ENCODE measurements at places on chromosomes 5 and 9.

GRCh38 chr9:86854898-86855523 is 92.3 kb downstream of the GAS1 start:
- DNase-seq: peak; percentile 90

DNA sequence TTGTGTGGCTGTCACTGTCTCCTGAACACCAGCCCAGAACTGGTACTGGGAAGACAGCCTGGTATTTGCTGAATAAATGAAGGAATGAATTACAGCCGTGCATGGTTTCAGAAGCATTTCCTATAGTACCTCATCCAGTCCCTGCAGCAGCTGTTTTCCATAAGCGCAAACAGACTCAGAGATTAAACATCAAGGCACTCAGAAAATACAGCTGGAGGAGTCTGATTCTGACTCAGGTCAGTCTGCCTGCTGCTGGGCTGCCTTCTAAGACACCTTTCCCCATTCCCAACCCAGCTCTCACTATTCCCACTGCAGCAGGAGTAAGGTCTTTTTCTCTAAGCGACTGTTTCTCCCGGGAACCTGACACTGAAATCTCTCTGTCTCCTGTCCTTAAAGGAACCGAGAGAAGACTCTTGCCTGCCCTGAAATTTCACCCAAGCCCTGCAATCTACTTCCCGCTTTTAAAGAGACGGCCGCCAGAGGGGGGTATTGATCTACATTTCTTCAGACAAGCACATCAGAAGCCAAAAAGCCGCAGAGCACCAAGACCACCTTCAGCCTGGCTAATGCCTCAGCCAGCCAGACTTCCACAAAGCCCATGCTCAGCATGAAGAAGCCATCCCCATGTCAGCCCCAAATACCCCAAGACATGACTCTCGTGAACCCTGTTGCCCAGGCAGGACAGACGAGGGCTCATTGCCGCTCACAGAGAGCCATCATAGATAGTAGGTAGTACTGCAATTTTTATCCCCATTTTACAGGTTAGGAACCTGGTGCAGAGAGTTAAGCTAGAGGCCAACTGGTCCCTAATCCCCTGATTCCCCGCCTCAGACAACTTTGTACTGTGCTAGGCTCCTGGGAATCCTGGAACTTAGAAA is 5.4 kb upstream of the FOXI1 start:
- DNase-seq: peak; percentile 74

DNA sequence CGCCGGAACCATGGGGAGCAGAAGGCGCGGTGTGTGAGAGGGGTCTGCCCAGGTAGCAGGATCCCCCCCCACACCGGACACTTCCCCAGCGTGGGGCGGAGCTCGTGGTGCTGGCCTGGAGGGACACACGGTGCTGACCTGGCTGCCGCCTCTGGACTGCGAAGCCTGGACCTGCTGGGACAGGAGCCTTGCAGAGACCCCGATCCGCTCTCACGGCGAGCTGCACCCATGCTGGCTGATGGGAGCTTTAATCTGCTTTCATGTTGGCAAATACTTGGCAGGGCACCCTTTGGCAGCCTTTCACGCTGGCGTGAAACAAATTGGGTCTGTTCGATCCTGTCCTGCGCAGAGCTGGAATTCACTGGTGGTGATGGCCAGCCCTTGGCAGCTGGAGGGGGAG is 7.4 kb downstream of the NKD2 start:
- DNase-seq: no peak

GRCh38 chr9:20309124-20309523 is 313.2 kb downstream of the MLLT3 start:
- DNase-seq: peak; percentile 47

GRCh38 chr5:116472274-116472673 is 102.3 kb downstream of the SEMA6A start:
- DNase-seq: no peak

DNA sequence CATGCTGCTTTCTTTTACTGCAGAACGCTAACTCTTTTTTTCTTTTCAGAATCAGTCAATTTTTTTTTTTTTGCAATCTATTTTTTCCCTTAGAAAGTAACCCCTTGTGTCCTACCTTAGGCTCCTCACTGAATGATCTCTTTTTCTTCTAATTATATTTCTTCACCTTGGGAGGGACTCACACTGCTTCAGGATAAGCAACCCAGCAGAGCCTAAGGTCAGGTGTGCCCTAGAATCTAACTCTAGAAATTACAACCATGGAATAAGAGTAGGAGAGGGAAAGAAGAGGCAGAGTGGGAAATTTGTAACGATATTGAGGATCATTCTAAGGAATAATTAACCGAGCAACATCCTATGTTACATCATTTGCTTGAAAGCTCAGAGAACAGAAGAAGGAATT is 564.0 kb upstream of the MEF2C start:
- DNase-seq: no peak

GRCh38 chr5:130893006-130893405 is 272.1 kb downstream of the HINT1 start:
- no peak for DNase-seq

DNA sequence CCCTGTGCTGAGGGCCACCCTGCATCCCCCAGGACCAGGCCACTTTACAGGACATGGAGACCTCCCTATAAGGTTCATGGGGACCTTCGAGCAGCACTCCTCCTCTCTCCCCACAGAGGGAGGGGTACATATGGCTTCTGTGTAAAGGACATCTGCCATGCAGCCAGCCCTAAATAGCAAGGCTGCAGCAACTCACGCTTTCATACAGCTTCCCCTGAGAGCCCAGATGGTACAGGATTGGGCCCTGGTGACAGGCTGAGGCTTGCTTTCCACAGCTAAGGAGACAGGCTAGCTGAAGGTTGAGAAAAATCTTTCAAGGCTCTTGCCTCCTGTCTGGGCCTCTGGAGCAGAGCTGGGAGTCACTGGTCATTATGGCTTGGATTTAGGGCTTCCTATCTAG is 147.0 kb upstream of the ZNF366 start:
- no peak for DNase-seq

DNA sequence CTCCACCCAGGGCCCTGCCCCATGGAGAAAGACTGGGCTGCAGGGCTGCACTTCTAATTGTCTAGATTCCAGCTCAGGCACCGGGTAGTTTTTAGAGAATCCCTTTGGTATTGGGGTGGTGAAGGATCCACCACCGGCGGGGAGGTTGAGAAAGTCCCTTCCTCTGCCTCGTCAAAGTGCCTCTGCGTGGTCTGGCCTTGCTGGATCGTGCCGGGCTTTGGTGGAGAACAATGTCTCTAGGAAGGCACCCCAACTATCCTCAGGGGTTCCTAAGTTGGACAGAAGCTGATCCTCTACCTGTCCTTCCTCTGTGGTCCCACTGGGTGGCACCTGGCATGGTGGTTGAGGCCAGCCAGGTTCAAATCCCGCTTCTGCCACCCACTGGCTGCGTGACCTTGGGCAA is 7.3 kb upstream of the AMBP start:
- DNase-seq: no peak

GRCh38 chr5:17238521-17239041 is 21.1 kb downstream of the BASP1 start:
- no peak for DNase-seq

DNA sequence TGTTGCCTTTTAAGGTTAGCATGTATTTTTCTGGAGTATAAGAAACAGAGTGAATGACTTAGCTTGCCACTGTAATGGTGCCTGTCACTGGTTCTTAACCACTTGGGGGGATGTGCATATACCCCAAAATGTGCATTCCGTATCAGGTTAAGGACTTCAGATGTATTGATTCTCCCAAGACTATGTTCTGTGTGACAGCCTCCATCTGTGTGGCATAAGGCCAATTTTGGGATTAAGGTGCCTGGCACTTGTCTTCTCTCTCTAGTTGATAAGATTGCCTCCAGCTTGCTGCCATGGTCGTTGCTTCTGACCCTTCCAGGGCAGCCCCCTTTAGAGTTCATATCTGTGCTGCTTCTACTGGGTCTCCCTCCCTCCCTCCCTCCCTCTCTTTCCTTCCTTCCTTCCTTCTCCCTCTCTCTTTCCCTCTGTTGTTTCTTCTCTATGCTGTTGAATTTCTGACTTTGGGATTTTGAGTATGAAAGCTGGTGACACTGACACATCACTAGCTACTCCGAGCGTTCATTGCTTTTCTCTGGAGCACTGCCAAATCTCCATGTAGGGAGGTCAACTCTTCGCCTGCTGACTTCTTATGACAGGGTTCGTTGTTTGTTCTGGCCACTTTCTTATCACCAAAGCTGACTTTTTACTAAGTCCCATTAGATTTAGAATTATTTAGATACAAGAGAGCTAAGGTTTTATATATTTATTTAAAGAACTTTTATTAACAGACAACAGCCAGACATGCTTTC is 31.0 kb downstream of the TNFAIP8 start:
- DNase-seq: peak; percentile 70

DNA sequence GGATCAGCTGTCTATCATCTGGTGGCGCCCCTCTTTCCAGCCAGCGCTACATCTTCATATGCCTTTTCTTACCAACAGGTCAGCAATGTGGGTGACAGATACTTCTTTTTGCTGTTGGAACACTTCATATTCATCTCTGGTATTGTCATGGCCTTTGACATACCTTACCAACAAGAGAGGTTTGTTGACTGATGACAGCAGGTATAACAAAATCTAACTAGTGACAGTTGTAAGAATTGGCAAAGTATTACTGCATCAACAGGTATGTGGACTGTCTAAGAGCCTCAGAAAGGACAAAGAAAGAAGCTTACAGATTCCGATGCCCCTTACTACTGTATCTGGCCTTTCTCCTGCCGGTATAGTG is 29.9 kb upstream of the ZSWIM6 start:
- DNase-seq: no peak

- peak; percentile 75 for DNase-seq
These were observed 705 bp downstream of the SEPTIN8 start for GRCh38 chr5:132776131-132776937.

GRCh38 chr5:37391591-37391990 is 12.5 kb downstream of the WDR70 start:
- no peak for DNase-seq

GRCh38 chr9:36940500-36940853 is 93.6 kb downstream of the PAX5 start:
- no peak for DNase-seq

DNA sequence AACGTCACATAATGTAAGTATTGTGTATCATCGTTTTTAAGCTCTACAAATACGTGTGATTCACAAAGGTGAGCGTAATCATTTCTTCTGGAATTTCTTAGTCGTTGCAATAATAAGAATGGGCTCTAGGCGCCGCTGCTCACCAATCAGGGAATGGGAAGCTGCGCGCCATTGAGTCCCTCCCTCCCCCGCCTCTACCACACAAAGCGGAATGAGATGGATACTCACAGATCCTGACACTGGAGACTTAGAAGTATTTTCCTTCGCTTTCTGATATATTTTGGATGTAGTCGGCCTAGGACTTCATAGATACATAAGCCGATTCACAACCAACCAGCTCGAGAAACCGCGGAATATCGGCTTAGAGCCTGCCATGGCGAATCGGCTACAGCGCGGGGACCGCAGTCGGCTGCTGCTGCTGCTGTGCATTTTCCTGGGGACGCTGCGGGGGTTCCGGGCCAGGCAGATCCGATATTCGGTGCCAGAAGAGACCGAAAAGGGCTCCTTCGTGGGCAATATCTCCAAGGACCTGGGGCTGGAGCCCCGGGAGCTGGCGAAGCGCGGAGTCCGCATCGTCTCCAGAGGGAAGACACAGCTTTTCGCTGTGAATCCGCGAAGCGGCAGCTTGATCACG is at the start of gene PCDHGA11:
TSS of gene PCDHGA11 (plus strand) at position 197 of the 634 bp plus-strand sequence. CDS start at position 374, 177 bp downstream.
- peak; percentile 60 for DNase-seq

DNA sequence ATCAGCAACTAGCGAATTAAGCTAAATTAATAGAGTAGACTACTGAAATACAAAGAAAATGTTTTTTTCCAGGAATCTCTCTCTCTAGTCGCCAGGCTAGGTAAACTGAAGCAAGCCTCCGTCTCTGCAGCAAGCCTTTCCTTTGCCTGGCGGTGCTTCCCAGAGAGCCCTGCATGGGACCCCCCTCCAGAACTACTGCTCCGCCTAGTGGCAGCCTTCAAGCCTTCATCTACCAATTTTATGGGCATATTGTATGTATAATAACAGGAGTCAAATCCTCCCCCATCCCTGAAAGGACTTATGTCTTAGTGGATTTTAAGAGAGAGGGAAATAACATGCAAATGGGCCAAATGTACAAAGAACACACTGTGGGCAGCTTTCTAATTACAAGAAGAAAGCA is 241.9 kb downstream of the SAXO1 start:
- no peak for DNase-seq

GRCh38 chr9:37293664-37294524 is 128.6 kb upstream of the GRHPR start:
- no peak for DNase-seq

DNA sequence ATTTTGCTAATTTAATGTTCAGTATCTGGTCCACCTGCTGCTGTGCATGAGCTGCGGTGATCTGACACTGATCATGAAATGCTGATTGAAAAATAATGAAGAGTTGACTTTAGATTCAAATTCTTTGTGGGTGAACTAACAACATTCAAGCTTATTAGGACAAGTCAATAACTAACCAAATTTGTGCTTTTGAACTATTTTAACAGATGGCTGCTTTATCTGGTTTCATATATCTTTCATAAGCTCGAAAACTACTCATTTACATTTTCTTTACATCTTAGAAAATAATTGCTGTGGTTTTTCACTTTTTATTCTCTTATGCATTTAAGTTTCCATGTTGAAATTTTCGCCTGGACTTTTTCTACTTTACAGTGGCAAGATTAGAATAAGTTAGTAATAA is 274.8 kb upstream of the CCNG1 start:
- no peak for DNase-seq

GRCh38 chr9:75372499-75373268 is 284.4 kb downstream of the OSTF1 start:
- no peak for DNase-seq

- DNase-seq: no peak
These were observed 370.6 kb downstream of the DMRTA1 start for GRCh38 chr9:22817181-22817580.

GRCh38 chr9:123107639-123108285 is 74.3 kb downstream of the GPR21 start:
- DNase-seq: no peak

GRCh38 chr9:122229485-122229837 is 704 bp upstream of the LHX6 start:
- no peak for DNase-seq

DNA sequence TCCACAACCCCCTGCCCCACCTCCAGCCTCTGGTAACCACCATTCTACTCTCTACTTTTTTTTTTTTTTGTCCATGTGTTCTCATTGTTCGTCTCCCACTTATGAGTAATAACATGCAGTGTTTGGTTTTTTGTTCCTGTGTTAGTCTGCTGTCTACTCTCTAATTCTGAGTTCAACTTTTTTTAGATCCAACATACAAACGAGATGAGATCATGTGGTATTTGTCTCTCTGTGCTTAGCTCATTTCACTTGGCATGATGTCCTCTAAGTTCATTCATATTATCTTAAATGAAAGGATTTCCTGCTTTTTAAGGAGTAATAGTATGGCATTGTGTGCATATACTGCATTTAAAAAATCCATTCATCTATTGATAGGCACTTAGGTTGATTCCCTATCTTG is 130.9 kb downstream of the NMUR2 start:
- DNase-seq: peak; percentile 42

- DNase-seq: no peak
These were observed 44.2 kb downstream of the GSN start for GRCh38 chr9:121312169-121312568.
